ENCODE measurements at places on chromosomes 2 and 18.

GRCh38 chr2:46460241-46460921 is 19.0 kb upstream of the TMEM247 start:
- no peak for DNase-seq

DNA sequence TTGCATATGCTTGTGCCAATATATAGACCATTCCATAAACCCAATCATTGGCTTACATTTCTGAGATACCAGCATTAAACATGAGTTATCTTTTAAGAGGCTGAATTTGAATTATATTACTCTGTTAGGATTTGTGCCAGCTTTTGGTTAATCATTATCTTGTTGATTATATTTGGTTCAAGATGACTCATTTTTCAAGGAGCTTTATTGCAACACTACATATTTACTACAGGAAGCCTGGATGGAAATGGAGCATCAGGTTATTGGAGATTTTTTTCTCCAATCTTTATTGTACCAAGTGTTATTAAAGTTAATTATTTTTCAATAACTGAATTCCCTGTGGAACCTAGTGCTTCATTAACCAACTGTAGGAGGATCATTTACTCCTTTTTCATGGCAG is 26.4 kb downstream of the EML4 start:
- no peak for DNase-seq

GRCh38 chr2:210633699-210634098 is 77.3 kb downstream of the CPS1 start:
- DNase-seq = no peak

DNA sequence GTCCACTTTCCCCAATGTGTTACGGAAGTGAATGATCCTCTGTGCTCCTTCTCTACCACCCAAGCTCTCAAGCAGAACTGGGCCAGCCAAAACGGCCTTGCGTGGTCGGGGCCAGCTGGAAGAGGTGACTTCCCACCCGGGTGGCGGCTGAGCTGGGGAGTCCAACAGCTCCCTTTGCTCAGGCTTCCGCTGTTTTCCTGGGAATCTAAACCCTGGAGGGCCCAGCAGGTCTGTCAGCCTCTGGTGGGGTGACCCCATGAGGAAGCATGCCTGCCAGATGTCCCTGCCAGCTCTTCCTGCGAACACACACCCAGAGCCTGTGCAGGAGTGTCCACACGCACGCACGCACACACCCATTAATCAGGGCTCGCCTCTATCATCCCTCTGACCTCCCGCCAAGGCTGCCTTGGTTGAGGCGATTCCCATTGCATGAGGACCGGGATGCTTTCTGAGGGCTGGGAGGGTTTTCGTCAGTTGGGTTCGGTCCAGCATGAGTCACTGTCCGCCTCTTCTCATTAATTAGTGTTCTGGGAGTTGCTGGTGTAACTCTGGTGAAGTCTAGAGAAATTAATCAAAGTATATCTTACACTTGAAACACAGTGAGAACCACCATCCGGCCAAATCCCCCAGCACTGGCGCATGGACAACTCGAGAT is 90.6 kb downstream of the TWIST2 start:
- no peak for DNase-seq

DNA sequence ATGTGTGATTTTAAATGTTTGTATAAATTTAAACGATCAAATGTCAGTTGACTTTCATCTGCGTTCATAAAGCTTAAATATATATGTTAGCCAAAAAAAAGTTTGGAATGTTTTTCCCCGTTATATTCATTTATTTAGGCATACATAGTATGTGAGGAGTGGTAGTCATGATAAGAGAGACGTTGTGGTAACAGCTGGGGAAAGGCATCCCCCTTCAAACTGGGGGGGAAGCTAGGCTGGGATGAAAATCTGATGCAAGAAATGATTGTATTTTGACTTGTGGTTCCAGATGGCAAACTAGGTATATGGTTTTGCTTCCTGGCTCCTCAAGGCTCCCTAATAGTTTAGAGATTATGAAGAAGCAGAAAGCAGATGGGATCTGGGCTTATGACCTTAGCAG is 30.1 kb downstream of the ITGA6 start:
- no peak for DNase-seq

DNA sequence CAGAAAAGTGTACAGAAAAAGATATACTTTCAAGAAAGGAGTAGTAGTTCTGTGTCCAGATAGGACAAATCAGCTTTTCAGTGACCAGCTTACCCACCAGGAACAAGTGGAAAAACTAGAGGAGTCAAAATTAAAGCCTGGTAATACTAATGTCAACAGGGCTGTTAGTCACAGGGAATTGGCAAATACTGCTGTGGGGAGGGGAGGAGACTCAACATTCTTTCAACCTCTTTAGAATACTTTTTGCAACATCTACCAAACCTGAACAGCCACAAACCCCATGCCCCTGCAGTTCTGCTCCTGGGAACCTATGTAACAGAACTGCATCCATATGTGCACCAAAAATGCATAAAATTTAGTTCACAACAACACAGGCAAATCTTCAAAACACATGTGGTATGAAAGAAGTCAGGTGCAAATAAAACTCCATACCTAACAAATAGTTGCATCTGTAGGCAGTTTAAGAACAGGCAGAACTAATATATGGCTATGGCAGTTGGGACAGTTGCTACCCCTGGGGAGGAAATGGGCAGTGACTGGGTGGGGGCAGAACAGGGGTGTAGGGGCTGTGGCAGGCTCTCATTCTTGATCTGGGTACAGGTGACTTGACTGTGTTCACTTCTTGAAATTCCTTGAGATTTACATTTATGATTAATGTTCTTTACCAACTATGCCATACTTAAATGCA is 9.7 kb downstream of the CMPK2 start:
- no peak for DNase-seq

GRCh38 chr2:174662459-174662858 is 64.9 kb upstream of the WIPF1 start:
- DNase-seq = no peak

DNA sequence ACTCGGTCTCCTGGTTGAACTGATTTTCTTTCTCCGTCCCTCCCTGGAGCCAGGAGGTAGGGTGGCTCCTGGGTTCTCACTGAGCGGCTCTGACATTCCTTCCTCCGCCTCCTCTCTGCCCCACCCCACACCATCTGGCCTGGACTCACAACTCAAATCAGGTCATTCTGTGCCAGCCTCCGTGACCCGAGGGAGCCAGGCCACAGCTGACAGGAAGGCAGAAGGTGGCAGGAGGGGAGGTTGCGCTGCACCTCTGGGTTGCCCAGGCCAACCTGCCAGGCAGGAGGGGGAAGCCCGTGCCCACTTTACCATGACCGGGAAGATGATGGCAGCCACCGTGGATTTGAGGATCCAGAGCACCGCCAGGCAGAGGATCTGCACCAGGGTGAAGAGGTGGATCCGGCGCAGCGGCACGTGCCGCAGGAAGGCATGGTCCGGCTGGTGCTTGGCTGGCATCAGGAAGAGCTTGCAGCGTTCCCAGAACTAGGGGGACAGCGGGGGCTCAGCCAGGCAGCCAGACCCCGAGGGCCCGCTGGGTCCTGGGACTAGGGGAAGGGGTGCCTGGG is 28.3 kb downstream of the MTHFD2 start:
- no peak for DNase-seq

GRCh38 chr2:230671117-230671516 is 41.5 kb upstream of the CAB39 start:
- DNase-seq = no peak

- DNase-seq = no peak
Measured at GRCh38 chr2:121634354-121635307, 14.6 kb downstream of the CLASP1 start.

DNA sequence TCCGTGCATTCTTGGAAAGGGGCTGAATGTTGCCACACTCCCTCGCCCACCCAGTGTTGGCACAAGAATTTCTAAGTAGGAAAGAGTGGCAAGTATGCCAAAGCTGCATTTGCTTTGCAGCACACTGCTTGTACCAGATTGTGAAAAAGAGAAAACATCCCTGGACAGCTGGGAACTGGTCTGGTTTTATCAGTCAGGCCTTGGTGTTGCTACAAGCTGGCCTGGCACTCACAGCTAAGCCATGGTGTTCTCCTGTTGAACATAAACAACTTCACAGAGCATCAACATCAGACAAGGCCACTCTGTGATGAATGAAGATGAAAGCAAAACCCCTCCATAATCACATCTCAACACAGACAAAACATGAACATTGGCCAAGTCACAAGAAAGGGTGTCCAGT is 4.2 kb upstream of the TRABD2A start:
- no peak for DNase-seq

DNA sequence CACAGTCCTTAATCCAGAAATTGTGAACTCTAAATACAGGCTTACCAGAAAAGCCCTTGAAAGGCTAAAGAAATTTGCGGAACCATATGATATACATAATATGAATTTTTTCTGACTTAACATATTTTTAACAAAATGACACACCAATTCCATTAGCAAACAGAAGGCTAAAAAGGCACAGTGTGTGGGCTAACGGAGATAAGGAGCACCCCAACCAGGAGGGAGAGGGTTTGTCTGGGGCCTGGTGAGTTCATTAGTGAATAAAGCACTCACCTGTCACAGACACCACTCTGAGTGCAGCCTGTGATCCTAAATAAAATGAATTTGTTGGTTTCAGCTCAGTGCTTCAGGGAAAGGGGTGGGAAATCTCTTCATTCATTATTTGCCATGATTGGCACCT is 2.7 kb upstream of the FECH start:
- no peak for DNase-seq

- DNase-seq = no peak
Measured at GRCh38 chr2:113039158-113039557, 13.5 kb downstream of the IL36B start.

- no peak for DNase-seq
Measured at GRCh38 chr18:57635003-57635822, 13.6 kb upstream of the NARS1 start.

- no peak for DNase-seq
Measured at GRCh38 chr2:40043641-40044040, 264.6 kb upstream of the THUMPD2 start.

DNA sequence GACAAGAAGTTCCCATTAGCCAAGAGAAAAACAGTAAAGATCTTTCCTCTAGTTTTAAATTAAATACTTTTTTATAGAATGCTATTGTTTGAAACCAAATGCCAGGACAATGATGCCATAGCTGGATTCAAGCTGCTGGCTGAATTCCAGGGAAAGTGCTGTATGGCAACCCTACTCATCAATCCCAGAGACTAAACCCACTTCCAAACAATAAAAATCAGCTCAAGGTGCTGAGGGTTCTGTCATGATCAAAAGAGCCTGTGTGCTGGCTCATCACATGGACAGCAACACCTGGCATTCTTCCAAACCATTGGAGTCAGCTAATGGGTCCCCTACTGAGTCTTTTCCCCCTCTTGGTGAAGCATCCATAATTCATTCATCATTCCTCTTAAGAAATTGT is 53.7 kb upstream of the PARD3B start:
- no peak for DNase-seq

GRCh38 chr18:13446610-13447461 is 228.3 kb downstream of the LDLRAD4 start:
- DNase-seq = peak; percentile 29

DNA sequence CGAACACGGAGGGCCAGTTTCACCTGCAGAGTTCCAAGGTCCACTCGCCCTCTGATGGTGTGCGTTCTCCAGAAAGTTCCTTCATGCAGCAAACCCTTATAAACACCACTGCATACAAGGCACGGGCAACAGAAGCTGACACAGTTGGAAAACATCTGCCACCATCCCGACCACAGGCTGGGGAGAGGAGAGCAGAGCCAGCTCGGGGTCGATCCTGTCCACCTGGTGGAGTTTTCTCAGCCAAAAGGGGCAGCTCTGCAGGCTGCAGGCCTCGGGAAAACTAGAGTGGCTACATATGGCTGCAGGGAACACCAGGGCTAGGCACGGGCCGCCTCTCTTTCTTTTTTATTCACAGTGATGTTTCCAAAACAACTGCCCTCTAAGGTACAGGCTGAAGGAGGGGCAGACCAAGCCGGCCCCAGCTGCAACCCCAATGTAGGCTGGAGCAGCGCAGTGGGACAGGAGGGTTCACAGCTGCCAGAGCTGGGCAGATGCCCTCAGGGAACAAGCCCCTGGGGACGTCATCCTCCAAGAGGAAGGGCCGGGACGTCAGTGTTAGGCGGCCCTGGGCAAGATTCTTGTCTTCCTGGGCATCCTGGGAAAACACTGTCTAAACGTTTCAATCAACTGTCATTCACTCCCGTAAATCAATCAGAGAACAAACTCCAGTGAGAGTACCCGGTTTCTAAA is 274.7 kb downstream of the TWIST2 start:
- no peak for DNase-seq

DNA sequence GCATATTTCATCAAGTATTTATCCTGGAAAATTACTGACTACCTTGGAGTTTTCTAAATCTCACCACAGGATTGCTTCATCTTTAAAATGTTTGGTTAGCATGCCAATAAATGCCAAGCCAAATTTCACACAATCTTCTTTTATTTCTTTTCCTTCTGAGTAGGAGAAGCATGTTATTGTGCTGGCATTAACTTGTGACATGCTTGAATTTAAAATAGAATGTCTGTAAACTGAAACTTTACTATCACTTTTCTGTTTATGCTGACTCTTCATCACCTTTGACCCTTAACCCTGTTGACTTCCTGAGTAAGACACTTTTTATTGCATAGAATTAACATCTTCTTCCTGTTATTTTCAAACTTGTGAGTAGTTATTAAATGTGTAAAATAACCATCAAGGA is 56.2 kb upstream of the LRRTM4 start:
- no peak for DNase-seq

DNA sequence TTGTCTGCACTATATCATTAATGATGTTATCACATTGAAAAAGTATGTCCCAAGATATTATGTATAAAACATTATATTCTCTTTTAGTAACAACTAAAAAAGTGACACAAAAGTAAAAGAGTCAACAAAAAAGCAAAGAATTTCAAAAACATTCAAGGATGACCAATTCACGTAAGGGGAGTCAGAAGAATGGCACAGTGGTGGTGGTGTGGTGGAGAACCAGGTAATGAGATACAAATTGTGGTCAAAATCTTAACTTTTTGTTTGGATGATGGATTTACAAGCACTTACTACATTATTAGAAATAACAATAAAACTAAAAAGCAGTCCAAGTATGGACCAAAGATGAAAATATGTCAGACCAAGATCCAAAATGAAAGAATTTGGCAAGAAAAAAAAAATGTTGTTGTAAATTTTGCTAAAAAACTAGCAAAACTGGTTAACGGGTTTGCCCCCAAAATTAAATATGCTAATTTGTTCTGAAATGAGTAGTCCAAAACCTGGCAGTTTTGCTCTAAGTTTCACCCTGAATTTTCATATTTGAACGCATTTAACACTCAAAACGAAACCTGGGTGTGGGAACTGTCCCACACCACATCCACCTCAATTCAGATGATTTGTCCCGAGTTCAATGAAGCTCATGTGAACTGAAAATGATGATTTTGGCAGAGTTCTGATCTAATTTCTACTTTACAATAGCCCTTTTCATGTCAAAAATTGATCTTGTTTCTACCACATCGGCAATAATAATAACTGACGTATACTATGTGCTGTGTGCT is 135.8 kb downstream of the IKZF2 start:
- no peak for DNase-seq

DNA sequence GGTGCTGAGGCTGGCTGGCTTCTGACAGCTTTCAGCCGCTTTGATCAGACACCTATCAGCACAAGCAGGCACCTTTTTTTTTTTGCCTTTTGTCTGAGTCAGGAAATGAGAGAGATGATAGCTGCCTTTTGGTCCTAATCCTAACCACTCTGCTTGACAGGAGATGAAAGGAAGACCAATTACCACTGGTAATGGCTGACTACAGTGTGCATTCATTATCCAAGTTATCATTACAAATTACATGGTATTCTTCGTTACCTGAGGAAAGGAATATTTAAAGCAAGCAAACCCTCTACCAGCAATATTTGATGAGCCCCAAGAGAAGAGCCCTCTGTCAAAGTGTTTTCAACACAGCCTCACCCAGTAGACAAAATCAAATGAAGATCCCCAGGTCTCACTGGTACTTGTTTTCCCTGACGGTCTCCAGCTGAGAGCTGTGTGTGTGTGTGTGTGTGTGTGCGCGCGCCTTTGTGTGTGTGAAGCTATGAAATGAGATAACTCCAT is 925.7 kb downstream of the DCDC2C start:
- DNase-seq = no peak

Measured in stimulated activated CD4-positive, alpha-beta T cell treated with anti-CD3 and anti-CD28 coated beads, Interleukin-4, amount 100 ng/mL, for 1 hour (primary cell).